ENCODE measurements at places on chromosomes 11 and 22.

- no peak for DNase-seq
Measured at GRCh38 chr11:11577932-11578911, 43.6 kb downstream of the GALNT18 start.

DNA sequence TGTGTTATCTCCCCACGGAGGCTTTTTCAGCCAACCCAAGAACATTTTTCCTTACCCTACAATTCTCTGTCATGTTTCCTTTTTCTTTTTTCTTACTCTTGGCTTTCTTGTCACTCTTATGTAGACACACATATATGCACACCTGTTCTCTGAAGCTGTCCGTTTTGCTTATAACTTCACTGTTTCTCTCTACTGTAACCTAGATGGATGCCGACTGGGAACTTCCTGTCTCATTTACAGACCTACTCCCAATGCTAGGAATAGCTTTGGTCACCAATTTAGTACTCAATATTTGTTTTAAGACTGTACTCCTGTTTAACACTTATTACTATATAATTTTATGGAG lies 9.9 kb upstream of the CASP12 start:
- no peak for DNase-seq

DNA sequence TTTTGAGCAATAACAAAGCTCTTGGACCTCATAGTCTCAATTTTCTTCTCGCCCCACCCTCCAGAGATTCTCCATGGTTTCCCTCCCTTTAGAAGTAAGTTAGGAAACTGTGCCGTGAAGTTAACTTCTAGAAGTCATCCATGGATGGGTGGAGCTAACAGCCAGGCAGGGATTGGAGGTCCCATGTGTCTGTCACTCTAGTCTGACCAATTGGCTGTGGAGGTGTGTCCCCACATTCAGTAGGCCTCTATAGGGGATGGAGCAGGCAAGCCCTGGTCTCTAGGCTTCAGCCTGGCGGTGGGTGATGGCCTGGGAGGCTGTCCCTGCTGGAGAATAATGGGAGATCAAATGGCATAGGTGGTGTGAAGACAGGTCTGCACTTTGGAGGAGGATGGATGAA lies 50.7 kb downstream of the TP53I11 start:
- DNase-seq: no peak

DNA sequence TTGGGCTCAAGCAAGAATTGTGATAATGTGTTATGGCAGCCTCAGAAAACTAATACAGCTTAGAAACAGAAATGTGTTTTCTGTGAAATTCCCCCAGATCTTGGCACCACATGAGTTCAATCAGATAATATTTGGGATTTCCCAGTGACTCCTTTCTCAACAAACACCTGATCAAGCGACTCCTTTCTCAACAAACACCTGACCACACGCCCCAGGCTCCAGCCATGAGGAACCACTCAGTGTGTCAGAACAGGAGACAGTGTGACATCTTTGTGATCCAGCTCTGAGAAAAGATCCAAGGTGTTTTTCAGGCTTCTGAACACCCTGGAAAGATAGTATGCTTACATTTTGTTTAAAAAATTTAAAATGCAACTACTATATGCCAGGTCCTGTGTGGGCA lies 1.9 kb upstream of the UVRAG start:
- DNase-seq: no peak

DNA sequence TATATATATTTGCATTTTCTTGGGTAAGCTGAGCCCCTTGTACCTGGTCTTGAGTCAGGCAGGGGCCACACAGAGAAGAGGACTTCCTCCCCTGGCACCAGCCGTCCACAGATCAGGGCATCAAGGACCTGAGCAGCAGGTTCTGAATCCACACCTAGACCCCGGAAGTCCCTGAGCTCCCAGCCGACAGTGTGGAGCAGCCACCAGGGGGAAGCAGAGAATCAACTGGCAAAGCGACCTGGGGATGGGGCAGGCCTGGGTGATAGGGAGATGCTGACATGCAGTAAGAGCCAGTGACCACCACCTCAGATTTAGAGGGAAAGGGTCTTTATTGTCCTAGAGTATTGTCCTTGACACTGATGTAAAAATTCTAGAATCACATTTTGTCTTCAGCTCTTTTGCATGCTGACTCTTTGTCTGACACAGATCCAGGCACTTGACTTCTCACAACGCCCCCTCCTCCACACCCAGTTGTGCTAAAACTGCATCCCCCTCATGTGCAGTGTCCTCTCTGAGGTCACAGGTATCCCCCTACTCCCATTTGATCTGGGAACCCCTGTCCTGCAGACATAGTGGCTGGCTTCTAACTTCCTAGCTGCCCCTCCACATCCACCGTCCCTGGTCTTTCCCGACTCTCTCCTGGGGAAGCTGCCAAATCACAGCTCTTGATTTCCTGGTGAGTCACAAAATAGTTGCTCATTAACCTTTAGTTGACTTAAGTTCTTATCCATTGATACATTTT lies 109.3 kb downstream of the GGTLC2 start:
- DNase-seq: no peak

GRCh38 chr11:33507356-33507755 lies 193.3 kb downstream of the C11orf91 start:
- DNase-seq: no peak

DNA sequence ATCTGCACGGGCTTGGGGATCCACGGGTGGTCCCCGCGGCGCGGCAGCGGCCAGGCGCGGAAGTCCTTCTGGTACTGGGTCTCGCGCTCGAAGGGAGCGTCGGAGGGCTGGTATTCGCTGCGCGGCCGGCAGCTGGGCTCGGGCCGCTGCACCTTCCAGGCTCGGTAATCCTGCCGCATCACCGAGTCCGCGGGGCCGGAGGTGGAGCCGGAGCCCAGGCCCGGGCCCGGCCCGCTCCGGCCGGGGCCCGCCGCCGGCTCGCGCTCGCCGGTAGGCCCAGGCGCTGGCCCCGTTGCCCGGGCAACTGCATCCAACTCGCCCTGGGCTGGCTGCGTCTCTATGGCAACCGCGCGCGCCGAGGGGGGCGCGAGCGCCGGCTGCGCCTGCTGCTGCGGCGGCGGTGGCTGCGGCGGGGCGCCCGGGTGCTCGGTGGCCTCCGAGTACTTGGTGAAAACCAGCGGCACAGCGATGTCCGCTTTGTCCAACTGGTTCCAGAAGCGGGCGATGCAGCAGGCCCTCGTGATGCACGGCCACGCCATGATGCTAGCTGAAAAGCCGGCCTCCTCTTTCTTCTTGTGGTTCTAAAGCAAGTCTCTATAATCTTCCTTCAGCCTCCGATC lies 897 bp downstream of the MAP6 start:
- peak; percentile 68 for DNase-seq

DNA sequence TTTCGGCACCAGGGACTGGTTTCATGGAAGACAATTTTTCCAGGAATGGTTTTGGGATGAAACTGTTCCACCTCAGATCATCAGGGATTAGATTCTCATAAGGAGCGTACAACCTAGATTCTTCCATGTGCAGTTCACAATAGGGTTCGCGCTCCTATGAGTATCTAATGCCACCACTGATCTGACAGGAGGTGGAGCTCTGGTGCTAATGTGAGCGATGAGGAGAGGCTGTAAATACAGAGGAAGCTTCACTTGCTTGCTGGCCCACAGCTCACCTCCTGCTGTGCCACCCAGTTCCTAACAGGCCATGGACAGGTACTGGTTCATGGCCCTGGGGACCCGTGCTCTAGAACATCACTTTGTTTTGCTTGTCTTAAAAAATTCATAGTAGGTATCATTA lies 41.8 kb upstream of the AMPD3 start:
- DNase-seq: no peak

DNA sequence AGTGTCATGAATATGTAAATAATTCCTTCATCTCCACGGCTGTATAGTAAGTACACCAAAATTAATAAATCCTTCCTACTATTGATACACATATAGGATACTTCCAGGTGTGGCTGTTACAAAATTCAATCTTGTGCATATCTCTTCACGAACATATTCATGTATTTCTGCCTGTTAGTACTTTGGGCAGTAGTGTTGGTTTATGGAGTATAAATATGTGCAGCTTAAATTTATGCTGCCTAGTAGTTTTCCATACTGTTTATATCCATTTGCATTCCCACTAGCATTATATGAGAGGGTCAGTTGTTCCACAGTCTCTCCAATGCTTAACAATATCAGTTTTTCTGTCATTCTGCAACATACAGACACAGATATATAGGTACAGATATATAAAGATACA lies 3.9 kb upstream of the OR5M8 start:
- no peak for DNase-seq

DNA sequence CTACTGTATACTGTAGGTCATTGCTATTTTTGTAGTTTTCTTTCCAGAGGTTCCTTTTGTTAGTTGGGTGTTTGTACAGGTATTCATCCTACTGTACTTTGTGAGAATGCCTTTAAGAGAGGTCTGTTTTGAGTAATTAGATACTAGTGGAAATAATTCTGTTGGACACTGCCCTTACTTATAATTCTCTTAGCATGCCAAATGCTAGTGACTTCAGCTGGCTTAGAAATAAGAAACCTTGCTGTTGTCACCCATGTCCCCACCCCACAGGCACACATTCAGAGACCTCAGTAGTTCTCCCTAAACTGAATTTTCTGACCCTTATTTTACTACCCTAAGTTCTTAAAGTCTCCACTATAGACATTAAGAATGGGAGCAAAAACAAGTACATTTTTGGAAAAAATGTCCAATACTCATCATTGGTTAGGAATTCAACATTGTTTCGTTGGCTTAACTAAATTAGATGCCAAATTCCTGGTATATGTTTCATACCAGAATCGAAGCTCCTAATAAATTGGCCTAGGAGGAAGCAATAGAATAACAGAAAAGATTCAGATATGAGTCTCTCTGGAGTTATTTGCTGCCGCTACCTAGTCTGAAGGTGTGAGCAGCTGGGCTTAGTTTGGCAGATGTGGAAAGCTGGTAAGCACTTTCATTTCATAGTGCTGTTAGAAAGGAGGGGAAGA lies 28.4 kb downstream of the ZNF143 start:
- DNase-seq: no peak

DNA sequence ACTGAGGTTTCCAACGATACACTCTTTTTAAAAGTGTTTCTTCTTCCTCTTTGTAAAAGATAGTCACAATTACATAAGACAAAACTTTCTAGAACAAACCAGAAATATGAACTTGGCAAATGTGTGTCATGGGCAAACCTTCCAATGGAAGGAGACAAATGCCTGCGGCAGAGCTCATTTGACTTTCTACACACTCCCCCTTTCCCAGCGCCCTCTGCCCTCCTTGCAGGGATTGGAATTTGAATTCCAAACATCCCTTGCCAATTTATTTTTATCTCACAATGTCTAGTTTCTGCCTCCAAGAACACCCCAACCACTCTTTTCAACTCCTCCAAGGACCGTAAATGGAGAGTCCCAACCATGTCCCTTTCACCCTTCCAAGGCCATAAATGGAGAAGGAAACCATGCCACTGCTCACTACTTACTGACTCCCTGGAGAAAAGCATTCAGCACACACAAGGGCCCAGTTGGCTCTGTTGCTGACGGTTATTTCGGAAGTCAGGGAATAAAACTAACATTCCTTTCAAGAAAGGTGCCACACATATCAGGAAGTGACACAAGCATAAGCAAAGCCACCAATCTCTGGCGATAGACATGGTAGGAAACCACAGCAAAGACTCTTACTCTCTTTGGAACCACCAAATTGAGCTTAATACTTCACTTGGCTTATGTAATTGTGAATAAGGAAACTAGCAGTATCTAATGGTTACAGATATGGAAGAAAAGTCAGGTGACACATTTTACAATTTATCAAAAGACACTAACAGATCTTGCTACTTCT lies 15.0 kb upstream of the ESAM start:
- DNase-seq: peak; percentile 77

GRCh38 chr11:86209806-86210657 lies 34.5 kb upstream of the EED start:
- no peak for DNase-seq

DNA sequence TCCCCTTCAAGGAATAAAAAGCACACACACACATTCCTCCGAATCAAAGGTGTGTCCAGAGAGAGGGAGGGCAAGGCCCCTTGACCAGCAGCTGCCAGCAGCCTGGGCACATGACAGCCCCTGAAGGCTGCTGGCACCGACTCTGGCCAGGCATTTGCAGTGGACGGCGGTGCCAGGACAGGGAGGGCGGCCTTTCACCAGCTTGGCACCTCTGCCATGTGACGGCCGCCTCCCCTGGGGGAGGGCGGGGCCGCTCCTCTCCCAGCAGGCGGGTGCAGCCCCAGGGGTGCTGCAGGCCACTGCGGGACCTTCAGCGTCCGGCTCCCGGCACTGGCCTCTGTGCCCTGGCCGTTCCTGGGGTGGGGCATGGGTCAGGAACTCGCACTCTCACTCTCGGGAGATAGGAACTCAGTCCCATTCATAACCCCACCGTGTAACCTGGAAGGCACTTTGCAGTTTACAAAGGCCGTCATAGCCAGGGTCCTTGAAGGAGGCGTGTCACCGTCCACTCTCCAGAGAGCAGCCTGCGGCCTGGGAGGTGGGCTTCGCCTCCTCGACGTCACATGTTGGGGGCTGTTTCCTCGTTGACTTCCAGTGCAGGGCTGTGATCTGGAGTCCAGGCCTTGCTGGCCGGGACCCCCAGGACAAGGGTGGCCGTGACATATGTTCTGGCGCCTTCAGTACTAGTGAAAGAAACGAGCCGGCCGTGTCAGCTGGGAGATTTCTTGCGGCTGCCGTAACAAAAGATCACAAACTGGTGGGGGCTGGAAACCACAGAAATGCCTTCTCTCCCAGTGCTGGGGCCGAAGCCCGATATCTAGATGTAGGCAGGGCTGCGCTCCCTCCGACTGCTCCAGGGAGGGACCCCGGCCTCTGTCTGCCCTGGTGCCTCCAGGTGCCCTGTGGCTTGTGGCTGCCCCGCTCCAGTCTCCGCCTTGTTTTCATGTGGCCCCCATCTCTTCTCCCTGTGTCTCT lies 39.9 kb upstream of the SMIM38 start:
- DNase-seq: no peak

- no peak for DNase-seq
Measured at GRCh38 chr22:22865311-22866072, 22.1 kb upstream of the IGLL5 start.

GRCh38 chr11:112322173-112322790 lies 61.6 kb upstream of the PLET1 start:
- DNase-seq: no peak

DNA sequence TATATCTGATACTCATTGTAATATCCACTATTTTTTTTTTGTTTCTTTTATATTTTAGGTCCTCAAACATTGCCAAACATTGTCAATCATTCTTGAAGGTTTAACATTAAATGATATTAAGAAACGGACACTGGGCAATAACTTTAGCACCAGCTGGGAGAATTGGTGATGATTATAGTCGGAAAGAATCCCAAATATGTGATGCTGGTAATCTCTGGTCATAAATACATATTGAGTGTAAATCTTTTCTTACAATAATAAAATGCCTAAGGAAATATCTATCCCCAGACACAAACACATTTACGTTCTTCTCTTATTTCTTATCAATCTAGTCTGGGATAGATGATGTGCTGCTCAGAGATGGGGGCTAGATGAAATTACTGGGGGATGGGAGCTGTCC lies 25.2 kb downstream of the OR51E2 start:
- no peak for DNase-seq

- DNase-seq: no peak
Measured at GRCh38 chr11:13338019-13338426, 60.4 kb downstream of the BMAL1 start.

GRCh38 chr22:19897726-19898125 lies 43.1 kb upstream of the GNB1L start:
- no peak for DNase-seq
